ENCODE measurements at places on chromosomes 3 and 15.
A peak's percentile ranks its signal among the peaks of the same experiment; 100 is the strongest.

- peaks cover 27% of the 10 kb centered on the region for H3K4me1 ChIP-seq
- H3K4me3 ChIP-seq = no peak overlapping the region
- H3K36me3 ChIP-seq = no peaks in the 10 kb centered on the region
- DNase-seq = peak; percentile 32
- H3K27me3 ChIP-seq = no peaks in the 10 kb centered on the region
These were observed 21.6 kb downstream of the CCDC80 start for GRCh38 chr3:112619295-112619694.

DNA sequence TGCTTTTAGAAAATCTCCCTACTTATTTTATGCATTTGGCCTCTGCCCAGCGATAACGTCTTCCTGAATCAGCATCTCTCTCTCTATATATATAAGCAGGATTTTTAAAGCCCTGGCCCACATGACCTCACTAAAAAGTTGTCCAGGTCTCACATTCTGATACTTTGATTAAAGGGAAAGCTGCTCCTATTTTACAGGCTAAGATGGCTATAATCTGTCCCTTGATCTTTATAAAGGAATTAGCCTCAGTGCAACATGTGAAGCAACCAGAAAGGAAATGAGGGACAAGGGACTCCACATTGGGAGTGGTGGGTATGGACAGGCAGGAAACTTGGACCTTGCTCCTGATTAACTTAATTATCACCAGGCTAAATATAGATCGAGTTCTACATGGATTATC is 25.6 kb upstream of the MUC13 start:
- H3K36me3 ChIP-seq = no peaks in the 10 kb centered on the region
- no peaks in the 10 kb centered on the region for H3K27me3 ChIP-seq
- DNase-seq = no peak

DNA sequence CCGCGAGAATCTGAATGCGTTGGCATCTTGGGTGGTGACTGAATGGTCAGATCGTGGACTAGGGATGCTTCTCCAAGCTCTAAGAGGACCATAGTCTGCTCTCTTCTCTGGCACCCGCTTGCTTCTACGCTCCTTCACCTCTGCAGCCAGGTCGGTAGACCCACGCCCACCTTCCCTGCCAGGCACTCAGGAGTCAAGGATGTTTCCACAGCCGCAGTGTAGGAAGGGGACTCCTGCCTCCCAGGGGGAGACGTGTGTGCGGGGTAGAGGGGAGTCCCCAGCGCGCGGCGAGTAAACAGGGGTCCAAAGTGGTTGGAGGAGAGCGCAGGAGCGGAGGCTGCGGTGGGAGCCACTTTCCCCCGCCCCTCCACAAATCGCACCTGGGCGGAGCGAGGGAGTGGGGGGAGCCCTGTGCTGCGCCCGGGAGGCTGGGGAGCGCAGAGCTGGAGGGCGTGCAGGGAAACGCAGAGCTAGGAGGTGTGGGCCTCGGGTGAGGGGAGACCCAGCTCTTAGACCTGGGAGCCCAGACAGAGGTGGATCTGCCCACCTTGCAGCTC is 1.7 kb downstream of the LRRC3B start:
- no peak for DNase-seq
- no peaks in the 10 kb centered on the region for H3K4me1 ChIP-seq
- H3K27me3 ChIP-seq = peaks cover 4% of the 10 kb centered on the region
- H3K4me3 ChIP-seq = no peak overlapping the region
- H3K36me3 ChIP-seq = no peaks in the 10 kb centered on the region

DNA sequence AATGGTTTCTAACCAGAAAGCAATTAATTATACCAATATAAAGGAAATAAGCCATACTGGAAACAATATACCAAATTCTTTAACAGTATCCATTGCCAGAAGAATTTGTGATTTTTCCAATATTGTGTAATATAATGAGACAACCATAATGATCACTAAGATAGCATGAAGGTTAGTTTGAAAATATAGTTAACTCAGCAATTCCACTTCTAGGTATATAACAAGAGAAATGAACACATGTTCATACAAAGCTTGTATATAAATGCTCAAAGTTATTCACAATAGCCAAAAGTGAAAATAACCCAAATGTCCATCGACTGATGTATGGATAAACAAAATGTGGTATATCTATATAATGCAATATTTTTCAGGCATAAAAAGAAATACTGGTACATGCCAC is 369.1 kb downstream of the TBC1D5 start:
- no peak overlapping the region for H3K4me3 ChIP-seq
- H3K27ac ChIP-seq = no peak overlapping the region
- H3K27me3 ChIP-seq = no peaks in the 10 kb centered on the region
- no peak for DNase-seq
- no peaks in the 10 kb centered on the region for H3K36me3 ChIP-seq
- H3K4me1 ChIP-seq = peaks cover 10% of the 10 kb centered on the region

- H3K4me3 ChIP-seq = no peak overlapping the region
- H3K4me1 ChIP-seq = no peaks in the 10 kb centered on the region
- no peaks in the 10 kb centered on the region for H3K36me3 ChIP-seq
- H3K27ac ChIP-seq = no peak overlapping the region
- DNase-seq = peak; percentile 38
- H3K27me3 ChIP-seq = no peaks in the 10 kb centered on the region
These were observed 171.0 kb upstream of the NECTIN3 start for GRCh38 chr3:110900576-110900975.
